ENCODE measurements at places on chromosomes 6 and 20.

- no peak for DNase-seq
Measured at GRCh38 chr6:41347378-41348050, 12.1 kb downstream of the NCR2 start.

DNA sequence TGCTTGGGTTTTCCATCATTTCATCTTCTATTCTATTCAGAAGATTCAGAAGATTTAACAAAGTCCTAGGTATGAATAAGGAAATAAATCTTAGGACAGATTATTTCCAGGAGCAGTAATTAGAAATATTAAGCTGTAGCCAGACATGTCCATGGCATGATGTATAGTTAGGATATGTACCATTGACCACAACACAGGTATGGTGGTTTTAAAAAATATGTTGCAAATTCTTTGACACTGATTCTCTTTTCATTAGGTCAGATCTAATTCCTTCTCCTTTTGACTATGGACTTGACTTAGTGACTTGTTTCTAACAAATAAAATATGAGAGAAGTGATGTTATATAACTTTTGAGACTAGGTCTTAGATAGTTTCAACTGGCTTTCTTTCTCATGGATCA lies 23.5 kb upstream of the PDE7B start:
- DNase-seq = no peak

- no peak for DNase-seq
Measured at GRCh38 chr20:34001378-34001777, 7.7 kb downstream of the RALY start.

DNA sequence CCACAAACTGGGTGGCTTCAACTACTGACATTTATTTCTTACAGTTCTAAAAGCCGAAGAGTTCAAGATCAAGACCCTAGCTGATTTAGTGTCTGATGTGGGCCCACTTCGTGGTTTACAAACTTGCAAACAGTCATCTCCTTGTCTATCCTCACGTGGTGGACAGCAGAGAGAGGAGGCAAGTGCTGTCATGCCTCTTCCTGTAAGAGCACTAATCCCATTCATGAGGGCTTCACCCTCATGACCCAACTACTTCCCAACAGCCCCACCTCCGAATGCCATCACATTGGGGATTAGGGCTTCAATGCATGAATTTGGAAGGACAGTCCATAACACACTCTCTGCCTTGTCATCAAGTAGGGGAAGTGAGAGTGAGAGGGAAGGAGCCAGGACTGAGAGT lies 15.6 kb upstream of the ISM1 start:
- no peak for DNase-seq

DNA sequence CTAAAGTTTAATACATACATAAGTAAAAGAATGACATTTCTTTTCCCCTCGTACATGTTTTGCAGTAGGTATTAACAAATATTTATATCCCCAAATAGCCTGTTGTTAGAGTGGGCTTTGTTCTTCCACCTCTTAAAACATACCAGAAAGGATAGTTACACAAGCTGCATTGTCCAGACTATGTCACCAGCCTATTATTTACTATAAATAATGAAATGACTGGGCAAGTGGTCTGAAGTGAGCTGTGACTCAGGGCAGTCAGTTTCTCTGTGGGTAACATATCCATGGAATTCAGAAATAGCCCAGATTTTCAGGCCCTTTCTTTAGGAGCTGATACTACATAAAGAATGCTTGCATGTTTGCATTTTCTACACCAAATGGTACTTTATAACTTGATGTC lies 60.1 kb downstream of the FUT9 start:
- no peak for DNase-seq

GRCh38 chr20:64065062-64065973 lies 2.3 kb downstream of the TCEA2 start:
- no peak for DNase-seq

GRCh38 chr6:10561611-10562199 lies 40.6 kb downstream of the GCNT2 start:
- DNase-seq = no peak

GRCh38 chr6:119677384-119677783 lies 327.8 kb upstream of the MAN1A1 start:
- peak; percentile 29 for DNase-seq

GRCh38 chr6:119172824-119173223 lies 94.4 kb upstream of the FAM184A start:
- DNase-seq = no peak

GRCh38 chr20:49986049-49986448 lies 3.3 kb downstream of the SNAI1 start:
- no peak for DNase-seq

GRCh38 chr6:127199470-127199869 lies 67.2 kb upstream of the RNF146 start:
- no peak for DNase-seq

DNA sequence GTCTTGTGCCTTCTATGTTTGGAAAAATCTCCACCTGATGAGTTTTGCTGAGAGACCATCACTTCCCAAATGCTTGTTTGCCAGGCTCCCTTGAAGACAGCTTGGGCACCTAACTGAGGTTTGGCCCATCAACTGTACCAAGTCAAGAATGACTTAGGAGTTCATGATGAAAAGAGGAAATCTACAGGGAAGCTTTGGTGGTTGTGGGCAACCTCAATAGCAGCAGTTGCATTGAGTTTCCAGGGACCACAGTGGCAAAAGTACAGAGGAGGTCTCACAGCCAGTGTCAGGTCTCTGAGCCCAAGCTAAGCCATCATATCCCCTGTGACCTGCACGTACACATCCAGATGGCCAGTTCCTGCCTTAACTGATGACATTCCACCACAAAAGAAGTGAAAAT lies 49.7 kb upstream of the PHACTR1 start:
- DNase-seq = peak; percentile 50

- DNase-seq = no peak
Measured at GRCh38 chr20:48841196-48841874, 13.5 kb upstream of the PREX1 start.

DNA sequence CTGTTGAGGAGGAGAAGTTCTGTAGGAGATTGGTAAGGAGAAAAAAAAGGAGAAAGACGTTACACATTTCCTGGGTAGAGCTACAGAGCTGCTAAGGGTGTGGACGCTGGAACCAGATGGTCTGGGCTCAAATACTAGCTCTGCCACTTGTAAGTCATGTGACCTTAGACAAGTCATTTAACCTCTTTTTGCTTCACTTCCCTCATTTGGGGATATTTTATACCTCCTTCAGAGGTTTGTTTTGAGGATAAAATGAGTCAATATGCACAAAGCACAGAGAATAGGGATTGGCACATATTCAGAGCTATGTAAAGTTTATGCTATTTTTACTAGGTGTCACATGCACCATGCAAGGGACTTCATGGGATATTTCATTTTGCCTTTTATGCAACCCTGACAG lies 708.8 kb downstream of the DHX35 start:
- no peak for DNase-seq

- DNase-seq = no peak
Measured at GRCh38 chr6:149380523-149380922, 19.5 kb upstream of the SUMO4 start.

DNA sequence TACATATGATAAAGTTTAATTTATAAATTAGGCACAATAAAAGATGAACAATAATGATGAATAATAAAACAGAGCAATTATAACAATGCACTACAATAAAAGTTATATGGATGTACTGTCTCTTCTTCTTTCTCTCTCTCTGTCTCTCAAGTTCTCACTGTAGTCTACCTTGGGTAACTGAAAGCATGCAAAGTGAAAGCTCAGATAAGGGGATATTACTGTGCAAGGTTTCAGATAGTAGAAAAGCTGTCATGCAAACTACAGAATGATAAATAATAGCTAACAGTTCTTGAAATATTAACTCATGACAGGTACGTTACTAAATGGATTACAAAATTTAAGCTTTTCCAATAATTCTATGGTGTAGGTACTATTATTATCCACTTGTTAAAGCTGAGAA lies 311.9 kb upstream of the PRDM1 start:
- DNase-seq = no peak

GRCh38 chr6:34131326-34132290 lies 14.3 kb downstream of the GRM4 start:
- no peak for DNase-seq

DNA sequence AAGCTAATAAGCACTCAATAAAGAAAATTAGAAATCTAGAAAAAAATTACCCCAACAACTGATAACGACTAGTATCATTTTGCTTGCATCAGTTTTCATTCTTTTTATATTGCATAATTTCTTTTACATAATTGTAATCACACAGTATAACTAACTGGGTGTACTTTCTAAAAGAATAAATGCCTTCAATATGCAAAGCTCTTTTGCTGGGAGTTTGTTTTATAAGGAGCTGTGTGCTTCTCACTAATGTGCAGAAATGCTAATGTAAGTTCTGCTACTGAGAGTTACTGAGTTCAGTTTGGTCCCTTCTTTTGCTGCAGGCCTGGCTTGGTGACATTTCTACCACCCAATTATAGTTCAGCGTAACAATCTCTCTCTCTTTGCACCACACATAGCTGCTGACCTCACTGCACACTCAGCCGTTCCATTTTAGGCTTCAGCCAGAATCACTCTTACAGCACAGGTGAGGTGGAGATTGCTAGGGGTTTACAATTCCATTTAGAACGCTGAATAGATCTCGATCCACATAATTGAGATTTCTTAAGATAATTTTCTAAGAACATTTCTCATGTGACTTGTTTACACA lies 20.9 kb upstream of the KLHL31 start:
- no peak for DNase-seq

- no peak for DNase-seq
Measured at GRCh38 chr6:94341173-94341572, 921.8 kb upstream of the EPHA7 start.

DNA sequence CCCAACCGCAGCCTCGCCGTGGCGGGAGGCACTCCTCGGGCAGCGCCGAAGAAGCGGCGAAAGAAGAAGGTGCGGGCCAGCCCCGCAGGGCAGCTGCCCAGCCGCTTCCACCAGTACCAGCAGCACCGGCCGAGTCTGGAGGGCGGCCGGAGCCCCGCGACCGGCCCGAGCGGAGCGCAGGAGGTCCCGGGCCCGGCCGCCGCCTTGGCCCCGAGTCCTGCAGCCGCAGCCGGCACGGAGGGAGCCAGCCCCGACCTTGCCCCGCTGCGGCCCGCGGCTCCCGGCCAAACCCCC lies 525 bp downstream of the PNRC1 start:
- DNase-seq = no peak

DNA sequence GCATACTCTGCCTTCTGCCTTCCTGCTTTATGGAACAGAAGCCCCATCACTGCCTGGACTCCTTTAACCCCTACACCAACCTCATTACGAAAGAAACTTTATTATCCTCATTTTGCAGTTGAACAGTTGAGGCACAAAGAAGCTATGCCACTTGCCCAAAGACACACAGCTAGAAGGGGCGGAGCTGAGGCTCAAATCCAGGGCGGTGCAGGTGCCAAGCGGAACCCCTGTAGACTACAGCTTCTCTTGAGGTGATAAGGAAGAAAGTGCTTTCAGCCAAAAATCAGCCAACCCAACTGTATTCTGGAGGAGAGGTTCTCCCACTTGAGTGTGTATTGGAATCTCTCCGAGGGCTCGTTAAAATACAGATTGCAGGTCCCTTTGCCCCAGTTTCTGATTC lies 90.5 kb downstream of the PRND start:
- peak; percentile 61 for DNase-seq

- no peak for DNase-seq
Measured at GRCh38 chr6:2632976-2633584, 117.6 kb downstream of the MYLK4 start.

DNA sequence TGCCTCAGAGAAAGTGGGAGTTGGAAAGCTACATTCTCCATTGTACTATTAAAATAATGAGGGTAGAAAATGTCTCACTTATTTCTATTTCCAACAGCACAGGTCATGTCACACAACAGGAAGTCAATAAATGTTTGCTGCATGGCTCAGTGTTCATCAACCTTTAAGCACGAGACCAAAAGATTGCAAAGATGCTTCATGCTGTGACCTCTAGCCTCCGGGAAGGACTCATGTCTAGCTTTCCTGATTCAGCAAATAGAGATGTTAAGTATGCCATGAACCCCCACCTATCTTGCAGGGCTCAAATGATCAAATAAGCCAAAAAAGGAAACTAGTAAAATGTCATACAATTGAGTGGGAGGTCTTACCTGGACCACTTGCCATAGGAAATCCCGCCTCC lies 57.4 kb downstream of the NCOA6 start:
- DNase-seq = no peak

DNA sequence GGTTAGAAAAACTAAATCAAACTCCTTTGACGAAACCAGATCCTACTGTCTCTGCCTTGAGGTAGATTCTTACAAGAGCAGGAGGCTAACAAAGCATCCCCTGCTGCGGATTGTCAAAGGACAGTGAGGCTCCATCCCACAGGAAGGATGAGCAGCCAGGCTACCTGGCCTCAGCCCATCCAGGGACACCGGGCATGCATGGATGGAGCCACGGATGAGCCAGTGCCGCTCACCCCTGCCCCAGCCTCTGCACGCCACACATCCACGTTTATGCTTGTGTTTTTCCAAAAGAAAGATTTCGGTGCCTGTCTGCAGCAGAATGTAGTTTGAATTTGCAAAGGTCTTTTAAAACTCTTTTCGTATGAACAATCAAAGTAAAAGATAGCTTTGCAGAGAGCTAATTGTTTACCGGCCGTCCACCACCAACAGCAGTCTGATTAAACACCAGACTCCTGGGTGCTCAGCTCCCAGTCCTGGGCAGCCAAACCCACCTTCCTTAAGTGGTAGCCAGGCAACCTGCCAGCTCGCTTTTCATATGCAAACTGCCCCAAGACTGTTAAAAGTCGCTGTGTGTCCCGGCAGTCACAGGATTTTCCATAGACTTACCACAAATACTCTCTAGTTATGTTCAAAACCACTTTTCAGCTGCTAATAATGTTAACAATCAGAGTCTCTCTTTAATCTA lies 999 bp downstream of the THBS2 start:
- DNase-seq = no peak

- peak; percentile 3 for DNase-seq
Measured at GRCh38 chr6:140915103-140915502, 1217.6 kb upstream of the GJE1 start.

GRCh38 chr6:169428532-169428931 lies 174.9 kb upstream of the THBS2 start:
- DNase-seq = no peak

Data from hematopoietic multipotent progenitor cell treated with erythropoietin and hydrocortisone succinate and interleukin-3 and kit ligand, for 4 days (in vitro differentiated cells).